D721Med (cell line): ENCODE measurements at places on chromosomes 11 and 22.

DNA sequence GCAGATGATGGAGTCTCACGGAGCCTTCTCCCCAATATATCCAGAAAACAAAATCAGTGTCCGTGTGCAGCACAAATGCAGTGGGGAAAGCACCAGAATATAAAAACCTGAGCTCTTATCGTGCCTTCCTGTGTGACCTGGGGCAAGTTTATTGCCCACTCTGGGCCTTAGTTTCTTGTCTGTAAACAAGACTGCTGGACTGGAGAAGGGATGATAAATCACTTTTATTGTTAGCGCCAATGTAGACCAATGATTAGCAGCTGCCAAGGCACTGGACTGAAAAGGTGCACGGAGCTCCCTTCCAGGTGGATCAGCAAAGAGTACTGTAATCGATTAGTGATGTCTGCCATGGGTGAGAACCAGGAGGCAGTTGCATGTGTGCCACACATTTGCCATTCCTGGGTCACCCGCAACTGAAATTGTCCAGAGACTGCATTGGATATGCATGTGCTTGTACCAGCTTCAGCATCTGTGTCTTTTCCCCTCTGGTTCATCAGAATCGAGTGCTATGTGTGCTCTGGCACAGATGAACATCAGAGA lies 89.2 kb downstream of the TSPAN18 start:
- DNase-seq = no peak

GRCh38 chr11:125110506-125110905 lies 920 bp downstream of the TMEM218 start:
- DNase-seq = no peak

DNA sequence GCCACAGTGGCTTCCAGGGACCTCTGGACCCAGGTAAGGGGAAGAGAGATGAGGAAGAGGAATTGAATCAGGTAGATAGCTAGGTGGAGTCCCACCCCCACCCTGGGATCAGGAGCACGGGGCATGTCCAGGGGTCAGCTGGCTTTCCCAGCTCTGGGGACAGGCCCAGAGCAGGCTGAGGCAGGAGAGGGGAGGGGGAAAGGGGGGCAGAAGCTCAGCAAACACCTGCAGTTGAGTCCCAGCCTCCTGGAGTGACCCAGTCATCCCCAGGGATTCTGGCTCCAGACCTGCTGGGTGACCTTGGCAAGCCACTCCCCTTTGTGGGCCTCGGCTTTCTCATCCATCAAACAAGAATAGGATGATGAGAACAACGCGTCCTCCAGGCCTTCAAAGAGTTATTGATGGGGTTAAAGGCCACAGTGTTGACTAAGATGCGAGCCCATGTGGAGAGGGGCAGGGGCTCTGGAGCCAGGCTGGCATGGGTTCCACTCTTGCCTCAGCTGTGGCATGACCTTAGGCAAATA lies 16.0 kb downstream of the STARD10 start:
- DNase-seq = no peak

DNA sequence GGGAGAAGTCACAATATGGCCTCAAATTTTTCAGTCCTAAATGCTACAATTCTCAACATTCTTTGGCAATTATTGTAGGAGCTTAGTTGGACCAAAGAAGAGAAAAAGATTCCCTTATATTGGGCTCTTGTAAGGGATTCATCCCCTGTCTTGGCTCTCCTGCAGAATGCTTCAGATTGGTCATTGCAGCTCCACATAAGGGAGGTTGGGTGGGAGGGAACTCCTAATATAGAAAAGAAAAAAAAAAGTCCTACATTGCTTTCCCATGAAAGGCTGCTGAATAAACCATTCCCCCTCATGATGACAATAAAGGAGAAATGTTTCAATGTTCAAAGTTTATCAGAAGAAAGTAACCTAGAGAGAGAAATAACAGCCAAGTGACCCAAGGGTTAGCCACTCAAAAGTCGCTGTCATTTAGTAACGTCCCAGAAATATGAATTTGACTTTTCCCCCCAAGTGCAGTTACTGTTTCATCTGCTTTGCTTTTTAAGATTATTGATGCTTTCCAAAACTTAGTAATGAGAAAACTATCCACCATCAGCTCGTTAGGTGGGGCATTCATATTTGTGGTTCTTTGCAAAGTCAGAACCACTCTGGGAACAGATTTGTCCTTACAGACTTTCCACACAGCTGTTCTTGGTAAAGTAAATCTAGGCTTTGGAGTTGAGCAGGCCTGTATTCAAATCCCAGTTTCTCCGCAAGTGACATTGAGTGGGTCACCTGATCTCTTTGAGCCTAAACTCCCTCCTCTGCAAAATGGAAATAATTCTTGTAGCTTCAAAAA lies 5.0 kb upstream of the SLC1A2 start:
- no peak for DNase-seq

DNA sequence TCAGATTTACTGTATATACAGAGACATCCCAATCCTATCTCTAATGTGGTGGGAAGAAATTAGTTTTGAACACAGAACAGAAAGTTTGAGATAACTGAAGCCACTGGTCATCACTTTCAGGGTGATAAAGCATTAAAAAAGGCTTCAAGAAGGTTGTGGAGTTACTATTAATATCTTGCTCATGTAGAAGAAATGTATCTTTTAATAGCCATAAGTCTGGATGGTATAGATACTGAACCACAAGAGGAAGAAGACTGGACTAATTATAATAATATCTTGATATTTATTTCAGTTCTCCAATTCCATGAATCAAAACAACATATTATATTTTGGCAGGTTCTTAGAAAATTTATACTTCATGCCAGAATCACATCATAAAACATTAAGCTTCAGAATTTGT lies 137.1 kb downstream of the TMEM135 start:
- DNase-seq = no peak

- no peak for DNase-seq
Observed at GRCh38 chr11:133425992-133426391, 106.3 kb downstream of the OPCML start.

DNA sequence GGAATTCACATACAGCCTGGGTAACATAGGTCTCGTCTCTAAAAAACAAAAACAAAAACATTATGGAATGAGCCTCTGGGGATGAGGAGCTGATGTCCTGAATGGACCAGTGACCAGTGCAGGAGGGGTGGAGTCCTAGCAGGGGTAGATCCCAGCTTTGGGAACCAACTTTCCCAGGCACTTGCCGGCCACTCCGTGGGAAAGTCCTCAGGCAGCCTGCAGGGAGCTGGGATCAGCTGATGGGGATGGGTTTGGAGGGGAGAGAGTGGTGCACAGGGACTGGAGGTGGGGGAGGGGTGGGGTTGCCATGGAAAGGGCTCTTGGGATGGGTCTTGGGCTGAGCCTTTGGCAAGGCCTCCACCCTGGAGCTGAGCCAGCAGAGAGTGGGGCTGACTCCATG lies 19.1 kb downstream of the MGAT3 start:
- no peak for DNase-seq

- DNase-seq = no peak
Observed at GRCh38 chr22:28934026-28934425, 50.7 kb downstream of the ZNRF3 start.

DNA sequence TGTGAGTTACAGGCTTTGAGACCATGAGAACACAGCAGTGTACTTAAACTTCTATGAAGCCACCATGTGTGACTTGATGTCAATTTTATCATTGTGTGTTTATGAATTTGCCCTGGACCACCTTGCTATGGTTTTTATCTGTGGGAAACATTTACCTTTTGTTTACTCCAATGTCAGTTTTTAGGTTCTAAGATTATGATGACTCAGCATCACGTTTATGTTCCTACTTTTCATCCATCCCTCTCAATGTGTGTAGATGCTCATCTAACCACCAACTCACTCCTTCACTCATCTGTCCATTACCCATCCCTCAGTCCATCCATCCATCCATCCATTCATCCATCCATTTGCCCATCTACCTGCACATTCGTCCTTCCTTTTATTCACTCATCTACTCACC lies 338.8 kb downstream of the MIAT start:
- DNase-seq = no peak

GRCh38 chr11:113553915-113554314 lies 78.7 kb upstream of the DRD2 start:
- no peak for DNase-seq

DNA sequence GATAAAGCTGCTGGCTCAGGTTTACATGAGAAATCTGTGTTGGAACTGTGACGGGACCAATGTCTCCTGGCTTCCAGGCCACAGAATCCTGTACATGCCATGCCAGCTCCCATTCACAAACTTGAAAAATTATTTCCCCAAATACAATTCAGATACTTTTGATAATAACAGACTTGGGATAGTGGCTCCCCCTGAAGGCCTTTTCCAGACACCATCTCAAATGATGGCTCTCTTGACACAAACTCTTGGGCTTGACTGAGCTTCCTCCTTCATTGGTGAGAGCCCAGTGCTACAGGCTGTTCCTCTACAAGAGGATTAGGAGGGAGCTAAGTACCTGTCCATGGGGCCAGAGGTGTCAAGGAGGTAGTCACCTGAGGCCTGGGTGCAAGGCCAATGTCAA lies 104.7 kb upstream of the PAX6 start:
- no peak for DNase-seq

- no peak for DNase-seq
Observed at GRCh38 chr11:5992604-5993251, 5.9 kb upstream of the OR52L1 start.

GRCh38 chr11:17642980-17643379 lies 76.4 kb upstream of the MYOD1 start:
- no peak for DNase-seq

DNA sequence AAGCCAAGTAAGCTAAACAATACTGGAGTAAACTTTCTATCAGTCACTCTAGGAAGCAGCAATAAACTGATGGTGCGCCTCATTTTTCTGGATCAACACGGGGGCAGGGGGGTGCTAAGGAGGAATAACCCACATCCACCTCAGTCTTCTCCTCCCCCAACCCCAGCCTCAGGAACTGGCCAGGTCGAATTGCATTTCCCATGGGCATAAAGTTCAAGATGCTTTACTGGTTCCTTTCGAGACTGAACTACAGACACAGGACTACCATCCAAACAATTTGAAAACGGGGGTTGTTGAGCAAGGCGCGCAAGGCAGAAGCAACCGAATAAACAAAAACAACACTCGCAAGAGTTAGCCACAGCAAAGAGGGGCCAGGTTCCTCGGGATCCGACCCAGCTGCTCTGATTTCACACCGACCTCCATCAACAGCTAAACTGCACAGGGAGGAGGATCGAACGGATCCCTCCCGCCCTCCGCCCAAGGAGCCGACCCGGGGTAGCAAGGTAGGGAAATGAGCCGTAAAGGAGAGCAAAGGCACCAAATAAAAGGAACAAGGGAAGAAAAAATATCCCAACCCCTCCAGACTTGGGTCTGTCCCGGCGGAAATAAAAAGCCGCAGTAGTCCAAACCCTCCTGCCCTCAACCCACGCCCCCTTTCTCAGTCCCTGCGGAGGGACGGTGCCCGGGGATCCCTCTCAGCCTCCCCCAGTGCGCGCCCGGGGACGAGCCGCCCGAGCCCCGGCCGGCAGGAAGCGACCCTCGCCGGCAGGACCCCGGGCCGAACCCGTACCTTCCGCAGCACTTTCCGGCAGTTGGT lies 801 bp downstream of the SESN3 start:
- no peak for DNase-seq

DNA sequence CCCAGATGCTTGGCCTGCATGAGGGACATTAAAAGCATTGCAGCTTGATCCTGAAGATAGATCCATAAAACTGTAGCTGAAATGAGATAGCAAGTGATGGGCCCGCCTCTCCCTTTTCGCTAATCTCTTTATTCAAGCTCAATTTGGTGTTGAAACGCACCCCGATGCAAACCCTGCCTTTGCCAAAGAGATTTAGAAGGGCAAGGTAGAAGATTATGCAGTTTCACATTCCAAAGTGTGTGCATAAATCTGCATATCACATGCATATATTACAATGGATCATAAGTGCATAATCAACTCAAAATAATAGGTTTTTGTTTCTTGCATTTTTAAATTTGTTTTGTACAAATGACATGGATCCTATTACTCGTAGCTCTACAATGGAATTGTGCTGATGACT lies 80.1 kb upstream of the SHANK2 start:
- no peak for DNase-seq

DNA sequence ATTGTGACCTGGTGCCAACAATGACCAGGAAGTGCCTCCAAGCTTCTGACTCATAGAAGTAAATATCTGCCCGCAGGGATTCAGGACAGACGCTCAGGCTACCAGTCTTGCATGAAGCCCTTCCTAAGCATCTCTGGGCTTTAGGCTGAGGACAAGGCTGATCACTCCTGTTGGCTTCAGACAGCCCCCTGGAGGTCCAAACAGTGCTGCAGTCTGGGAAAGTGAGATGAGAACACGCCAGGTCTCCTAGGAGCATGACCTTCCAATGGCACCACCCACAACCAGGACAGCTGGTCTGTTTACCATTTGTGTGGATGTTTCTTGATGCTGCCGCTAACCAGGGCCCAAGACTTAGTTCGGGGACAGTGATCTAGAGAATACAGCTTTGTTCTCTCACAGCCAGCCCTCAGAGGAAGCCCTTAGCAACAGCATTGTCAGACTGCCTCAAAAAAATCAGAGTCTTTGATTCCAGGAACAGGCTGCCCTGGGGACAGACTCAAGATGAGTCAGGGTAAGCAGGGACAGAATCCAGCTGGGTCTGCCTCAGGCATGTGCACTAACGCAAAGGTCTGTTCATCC lies 111.2 kb downstream of the ZNF280B start:
- no peak for DNase-seq

DNA sequence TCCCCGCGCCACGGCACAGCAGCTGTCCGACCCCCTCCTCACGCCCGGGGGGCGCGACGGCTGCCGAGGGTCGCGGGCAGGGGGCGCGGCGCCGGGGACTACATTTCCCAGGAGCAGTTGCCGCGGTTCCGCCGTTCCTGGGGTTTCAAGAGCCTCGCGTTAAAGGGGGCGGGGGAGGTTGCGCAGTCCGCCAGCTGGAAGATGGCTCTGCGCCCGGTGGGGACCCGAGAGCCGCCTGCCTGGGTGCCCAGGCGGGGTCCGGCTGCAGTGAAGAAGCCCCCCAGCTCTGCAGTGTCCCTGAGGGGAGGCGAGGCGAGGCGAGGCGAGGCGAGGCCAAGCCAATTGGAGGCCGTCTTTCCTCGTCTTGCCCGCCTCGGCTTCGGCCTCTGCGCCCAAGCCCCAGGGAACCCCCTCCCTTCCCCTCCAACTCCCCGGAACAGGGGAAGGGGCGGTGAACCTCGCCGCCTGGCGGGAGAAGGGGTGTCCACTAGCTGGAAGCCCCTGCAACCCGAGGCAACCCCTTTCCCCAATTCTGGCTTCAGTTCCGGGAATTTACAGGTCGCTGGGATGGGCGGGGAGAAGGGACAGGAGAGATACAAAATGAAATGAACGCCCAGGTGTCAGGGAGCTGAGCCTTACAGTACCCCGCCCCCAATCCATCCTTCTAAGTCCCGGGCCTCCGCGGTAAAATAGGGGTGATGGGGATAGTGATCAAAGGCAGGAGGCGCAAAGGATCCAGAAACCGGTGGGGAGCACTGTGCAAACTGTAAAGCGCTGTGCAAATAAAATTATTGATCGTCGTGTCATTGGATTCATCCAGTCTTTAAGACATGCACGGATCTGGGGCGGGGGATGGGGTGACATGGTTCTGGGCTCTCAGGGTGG lies 5.2 kb upstream of the GCAT start:
- peak; percentile 63 for DNase-seq

GRCh38 chr11:91067666-91068065 lies 844.8 kb upstream of the CHORDC1 start:
- DNase-seq = no peak

- no peak for DNase-seq
Observed at GRCh38 chr11:24531528-24531927, 34.7 kb downstream of the LUZP2 start.

GRCh38 chr11:32141745-32142546 lies 51.1 kb downstream of the RCN1 start:
- no peak for DNase-seq
